ENCODE measurements at places on chromosomes 7 and 10.
A peak's percentile ranks its signal among the peaks of the same experiment; 100 is the strongest.

GRCh38 chr10:124534826-124535601 is 73.4 kb downstream of the LHPP start:
- no peak for DNase-seq

GRCh38 chr10:12974078-12974477 is 27.4 kb downstream of the CCDC3 start:
- DNase-seq: no peak

GRCh38 chr10:44424298-44424697 is 39.4 kb upstream of the CXCL12 start:
- DNase-seq: no peak

- DNase-seq: no peak
These were observed 10.9 kb downstream of the OR9A2 start for GRCh38 chr7:143015926-143016490.

- no peak for DNase-seq
These were observed 936 bp upstream of the TCERG1L start for GRCh38 chr10:131312478-131312836.

DNA sequence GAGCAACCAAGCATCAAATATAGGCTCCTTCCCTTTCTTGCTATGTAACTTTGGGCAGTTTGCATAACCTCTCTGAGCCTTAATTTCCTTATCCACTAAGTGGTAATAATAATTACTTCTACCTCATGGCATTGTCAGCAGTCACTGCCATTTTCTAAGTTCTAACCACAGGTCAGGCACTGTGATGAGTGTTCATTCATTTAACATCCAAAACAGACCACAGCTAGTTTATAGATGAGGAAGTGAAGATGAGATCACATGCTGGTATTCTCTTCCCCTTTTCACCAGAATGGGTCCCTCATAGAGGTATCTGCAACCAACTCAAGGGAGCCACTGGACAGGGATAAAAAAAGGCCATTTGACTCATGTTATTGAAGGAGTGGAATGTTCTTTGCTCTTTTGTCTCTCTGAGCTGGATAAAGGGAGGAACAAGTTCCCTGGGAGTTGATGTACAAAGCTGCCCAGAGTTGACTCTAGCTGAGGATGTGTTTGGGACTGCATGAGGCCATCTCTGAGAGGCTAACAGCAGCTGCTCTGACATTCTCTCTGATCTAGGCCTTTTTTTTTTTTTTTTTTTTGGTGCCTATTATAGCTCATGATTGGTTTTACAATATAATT is 65.0 kb downstream of the DNAJC12 start:
- no peak for DNase-seq

GRCh38 chr10:85781404-85781803 is 585.2 kb downstream of the GRID1 start:
- DNase-seq: no peak

DNA sequence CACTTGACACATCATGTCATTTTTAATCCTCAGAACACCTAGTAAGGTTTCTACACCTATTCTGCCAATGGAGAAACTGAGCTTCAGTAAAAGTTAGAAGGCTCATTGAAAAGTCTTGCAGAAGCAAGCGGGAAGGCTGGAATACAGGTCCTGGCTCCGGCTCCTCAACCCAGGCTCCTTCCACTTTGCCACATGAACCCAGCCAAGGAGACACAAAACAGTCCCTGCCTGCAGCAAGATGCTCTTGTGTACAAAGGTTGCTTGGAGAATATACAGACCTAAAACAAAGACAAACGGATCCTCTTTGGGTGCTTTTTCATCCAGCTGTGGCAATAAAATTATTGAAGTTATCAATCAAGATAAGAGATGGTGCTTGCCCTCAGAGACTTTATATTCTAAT is 106.8 kb downstream of the SORBS1 start:
- DNase-seq: no peak

DNA sequence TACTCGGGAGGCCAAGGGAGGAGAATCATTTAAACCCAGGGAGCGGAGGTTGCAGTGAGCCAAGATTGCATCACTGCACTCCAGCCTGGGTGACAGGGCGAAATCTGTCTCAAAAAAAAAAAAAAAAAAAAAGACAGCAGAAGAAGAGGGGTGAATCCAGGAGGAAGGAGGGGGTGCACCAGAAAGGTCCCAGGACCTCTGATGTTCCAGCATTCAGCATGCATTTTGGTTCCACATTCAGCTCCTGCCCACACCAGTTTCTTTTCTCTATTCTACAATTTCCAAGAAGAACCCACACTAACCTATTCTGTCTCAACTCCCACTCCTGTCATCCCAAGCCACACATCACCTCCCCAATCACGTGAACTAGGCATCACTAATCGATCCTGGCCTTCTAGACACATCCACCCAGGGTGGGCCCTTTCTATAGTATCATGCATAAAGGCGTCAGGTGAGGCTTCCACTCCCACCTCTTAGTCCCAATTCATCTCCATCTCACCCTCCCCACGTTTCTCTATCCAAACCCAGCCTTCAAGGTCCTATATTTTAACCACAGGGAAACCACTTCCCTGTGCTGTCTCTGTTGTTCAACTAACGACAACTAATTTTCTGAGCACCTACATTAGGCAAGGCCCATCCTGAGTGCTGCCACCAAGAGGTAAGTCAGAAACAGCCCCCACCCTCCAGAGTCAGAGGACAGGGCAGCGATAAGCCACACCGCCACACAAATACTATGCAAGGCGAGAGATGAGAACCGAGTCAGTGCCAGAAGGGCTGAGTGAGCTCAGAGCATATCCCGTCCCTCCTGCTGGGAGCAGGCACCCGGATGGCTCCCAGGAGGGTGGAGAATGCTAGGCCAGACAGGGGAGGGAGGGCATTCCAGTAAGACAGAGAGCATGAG is 2.2 kb downstream of the ANXA11 start:
- no peak for DNase-seq

DNA sequence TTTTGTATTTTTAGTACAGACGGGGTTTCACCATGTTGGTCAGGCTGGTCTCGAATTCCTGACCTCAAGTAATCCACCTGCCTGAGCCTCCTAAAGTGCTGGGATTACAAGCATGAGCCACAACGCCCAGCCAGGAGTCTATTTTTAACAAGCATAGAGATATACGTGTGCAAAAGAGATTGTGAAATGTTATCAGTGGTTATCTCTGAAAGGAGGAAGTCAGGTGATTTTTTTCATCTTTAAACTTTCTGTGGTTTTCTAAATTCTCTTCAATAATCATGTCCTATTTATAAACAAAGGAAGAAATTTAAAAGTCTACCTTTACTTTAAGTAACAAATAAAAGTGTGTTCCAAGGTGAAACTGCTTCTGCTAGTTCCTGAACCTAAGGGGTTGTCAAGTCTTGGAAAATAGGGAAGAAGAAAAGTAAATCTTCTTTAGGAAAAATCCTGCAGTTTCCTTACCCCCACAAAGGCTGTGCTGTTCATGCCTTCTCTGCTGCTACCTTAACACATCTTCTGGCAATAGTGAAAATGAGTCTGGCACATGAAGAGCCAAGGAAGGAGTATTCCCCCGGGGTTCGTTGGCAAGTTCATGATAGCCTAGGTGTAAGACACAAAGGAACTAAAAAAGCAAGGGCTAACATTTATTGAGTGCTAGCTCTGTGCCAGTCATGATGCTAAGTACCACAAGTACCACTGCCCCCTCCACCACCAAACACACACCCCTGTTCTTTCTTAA is 51.1 kb downstream of the CYP26A1 start:
- no peak for DNase-seq

DNA sequence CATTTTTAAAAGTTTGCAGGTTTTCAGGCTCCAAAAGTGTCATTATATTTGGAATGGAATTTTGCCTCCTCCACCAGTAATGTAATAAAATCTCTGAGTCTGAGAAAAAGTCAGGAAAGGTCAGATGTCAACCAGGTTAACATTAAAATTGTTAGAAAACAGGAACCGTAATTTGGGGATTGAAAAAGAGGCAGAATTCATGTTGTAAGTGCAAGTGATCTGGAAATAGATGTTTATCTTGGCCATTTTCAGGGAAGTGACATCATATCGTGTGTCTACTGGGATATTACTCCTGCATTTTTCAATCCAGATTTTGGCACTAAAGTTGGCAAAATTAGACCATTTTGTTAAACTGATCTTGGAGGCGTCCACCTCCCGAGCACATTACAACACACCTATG is 428.5 kb upstream of the MGMT start:
- DNase-seq: no peak

DNA sequence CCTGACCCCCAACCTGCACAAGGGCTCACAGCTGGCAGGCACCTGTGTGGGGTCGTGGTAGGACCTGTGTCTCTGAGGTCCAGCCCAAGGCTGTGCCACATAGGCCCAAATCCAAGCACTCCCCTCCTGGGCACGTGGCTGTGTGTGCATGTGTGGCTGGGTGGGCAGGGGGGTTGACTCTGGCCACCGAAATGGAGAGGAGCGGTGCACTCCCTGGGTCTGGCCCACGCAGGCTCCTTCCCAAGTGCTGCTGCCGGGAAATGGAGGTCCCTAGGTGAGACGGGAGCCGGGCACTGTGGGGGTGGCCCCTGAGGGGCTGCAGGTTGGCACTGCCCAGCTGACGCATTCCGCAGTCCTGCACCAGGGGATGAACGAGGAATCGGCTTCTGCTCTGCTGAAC is 528.1 kb downstream of the DNAJB6 start:
- no peak for DNase-seq

DNA sequence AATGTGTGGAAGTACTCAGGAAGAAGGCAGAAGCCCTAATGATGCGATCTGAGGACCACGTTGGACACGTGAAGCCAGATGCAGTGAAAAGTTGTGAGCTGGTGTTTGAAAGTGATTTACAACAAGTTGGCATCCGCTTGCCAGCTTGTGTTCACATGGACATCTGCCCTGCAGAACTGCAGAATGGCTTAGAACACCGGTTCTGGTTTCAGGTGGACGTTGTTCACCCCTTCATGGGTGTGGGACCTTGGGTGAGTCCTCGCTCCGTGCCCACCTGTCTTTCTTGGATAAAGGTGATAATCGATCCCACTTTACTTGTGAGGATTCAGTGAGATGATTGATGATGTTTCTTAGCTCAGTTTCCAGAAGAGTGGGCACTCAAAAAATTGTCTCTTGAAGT is 53.8 kb downstream of the CAMK1D start:
- DNase-seq: no peak

DNA sequence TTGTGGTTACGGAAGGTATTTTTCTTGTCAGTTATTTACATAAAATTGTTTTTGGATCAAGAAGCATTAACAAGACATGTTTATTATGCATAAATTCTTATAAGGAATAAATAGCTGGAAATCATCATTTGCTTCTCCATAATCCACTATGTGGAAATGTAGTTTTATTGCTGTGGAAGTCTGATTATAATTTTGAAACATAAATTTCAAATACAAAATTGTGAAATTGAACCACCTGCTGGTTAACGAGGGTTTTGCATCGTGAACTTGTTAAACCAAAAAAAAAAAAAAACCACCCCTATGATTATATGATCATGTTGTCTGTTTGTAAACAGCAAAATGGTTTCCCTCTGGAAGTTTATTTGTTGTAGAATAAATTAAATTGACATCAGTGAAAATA is 25.9 kb downstream of the ABRAXAS2 start:
- peak; percentile 19 for DNase-seq

- DNase-seq: no peak
These were observed 537 bp upstream of the MRPS24 start for GRCh38 chr7:43869867-43870240.

DNA sequence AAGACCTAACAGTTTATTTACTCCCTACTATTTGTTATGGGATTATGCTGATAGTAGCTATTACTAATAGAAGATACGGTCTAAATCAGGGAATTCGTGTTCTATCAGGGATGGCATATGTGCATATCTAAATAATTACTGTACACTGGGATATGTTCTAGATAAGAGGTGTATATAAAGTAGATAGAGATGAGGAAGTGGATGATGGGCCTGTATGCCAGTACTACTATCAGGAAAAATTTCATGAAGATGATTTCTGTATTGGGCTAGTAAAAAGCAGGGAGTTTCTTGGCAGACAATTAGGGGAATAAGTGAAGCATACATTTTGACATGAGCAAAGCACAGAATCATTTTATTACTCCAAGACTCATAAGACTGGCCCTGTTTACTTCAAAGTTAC is 26.2 kb downstream of the PTPN12 start:
- DNase-seq: no peak

DNA sequence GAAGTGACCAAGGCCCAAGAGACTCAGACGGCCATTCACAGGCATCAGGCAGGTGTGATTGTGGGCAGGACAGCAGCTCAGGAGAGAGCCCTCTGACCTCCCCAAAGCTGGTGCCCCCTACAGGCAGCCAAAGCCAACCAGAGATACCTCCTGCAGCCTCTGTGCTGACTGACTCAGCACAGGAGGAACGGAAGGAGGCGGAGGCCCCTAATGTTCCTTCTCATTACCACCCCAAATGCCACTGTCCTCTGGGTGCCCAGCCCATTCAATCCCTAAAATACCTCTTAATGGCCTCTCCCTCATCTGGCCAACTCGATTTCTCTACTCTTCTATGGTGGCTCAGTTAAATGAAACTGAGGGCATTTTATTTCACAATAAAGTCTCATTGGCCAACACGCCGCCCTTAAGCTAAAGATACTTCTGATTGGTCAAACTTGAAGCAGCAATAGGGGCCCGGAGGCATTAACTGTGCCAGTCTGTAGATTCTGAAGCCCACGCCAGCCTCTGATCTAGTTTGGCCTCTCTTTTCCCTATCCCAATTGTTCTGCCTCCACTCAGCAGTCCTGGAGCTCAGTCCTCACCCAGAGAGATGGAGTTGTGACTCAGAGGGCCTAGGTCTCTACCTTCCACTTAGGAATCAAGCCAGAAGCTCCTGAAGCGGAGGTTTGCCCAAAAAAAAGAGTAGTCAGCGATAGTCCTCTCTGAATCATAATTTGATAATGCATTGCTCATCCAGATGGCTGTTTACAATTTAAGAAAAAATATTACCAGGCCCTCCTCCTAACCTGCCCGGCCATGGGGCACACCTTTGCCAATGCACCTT is 1.2 kb downstream of the CYREN start:
- DNase-seq: peak; percentile 88

GRCh38 chr7:96658022-96658412 is 51.6 kb downstream of the SEM1 start:
- no peak for DNase-seq

DNA sequence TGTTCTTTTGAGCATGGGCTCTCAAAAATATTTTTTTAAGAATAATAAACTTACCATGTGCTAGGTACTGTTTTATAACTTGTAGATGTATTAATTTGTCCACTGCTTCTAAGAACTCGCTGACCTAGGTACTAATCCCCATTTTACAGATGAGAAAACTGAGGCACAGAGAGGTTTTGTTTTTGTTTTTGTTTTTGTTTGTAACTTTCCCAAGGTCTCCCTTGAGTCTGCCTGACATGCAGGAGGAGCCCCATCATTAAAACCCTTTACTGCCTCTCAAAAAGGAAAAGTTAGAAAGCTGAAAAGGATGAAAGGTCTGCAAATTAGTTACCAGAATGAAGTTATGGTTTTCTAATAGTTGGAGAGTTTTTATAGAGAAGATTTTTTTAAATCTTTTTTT is 38.5 kb upstream of the AGBL3 start:
- no peak for DNase-seq

- DNase-seq: no peak
These were observed 257.8 kb downstream of the COBL start for GRCh38 chr7:51058764-51059163.

- DNase-seq: no peak
These were observed 6.8 kb downstream of the MPP7 start for GRCh38 chr10:28296023-28296422.
